ENCODE measurements at places on chromosomes 6 and 20.

DNA sequence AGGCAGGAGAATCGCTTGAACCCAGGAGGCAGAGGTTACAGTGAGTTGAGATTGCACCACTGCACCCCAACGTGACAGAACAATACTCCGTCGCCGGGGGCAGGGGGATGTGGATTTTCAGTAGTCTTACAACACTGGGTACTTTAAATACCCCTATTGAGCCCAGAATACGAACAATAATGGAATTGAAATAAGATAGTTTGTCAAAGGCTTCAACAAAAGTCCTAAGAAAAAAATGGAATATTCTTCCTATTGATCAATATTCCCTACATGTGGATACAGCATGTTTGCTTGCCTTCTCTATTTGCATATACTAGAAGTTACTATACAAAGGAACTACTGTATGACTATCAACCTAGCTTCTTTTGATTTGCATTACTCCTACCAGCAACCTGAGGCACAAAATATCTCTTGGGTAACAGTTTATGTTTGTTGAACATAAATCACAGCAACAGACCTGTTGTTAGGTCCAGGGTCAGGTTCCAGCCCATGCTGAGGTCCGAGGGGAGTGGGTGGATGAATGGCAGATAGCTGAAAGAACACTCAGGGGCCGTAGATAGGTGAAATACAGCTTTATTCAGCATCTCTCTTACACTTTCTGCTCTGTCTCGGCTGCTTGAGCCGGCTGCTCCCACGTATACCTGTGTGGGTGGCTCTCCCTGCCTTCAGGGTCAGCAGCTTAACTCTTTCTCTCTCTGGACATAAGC, 23.8 kb downstream of the MAN1A1 start:
- H3K27me3 ChIP-seq: no peaks in the 10 kb centered on the region
- peak; percentile 65 for DNase-seq
- H3K36me3 ChIP-seq: peaks cover 28% of the 10 kb centered on the region
- peaks cover 100% of the 10 kb centered on the region for H3K4me1 ChIP-seq
- peak overlapping the region; percentile 56 for H3K27ac ChIP-seq
- H3K4me3 ChIP-seq: no peak overlapping the region

- H3K27me3 ChIP-seq: no peaks in the 10 kb centered on the region
- no peaks in the 10 kb centered on the region for H3K36me3 ChIP-seq
- H3K4me1 ChIP-seq: peaks cover 14% of the 10 kb centered on the region
- H3K27ac ChIP-seq: no peak overlapping the region
Observed at GRCh38 chr6:163321717-163322116, 92.8 kb upstream of the QKI start.

- peak overlapping the region; percentile 93 for H3K27ac ChIP-seq
- H3K4me1 ChIP-seq: peaks cover 57% of the 10 kb centered on the region
- peak; percentile 74 for DNase-seq
- no peaks in the 10 kb centered on the region for H3K27me3 ChIP-seq
Observed at GRCh38 chr20:23361119-23361475, 885 bp upstream of the GZF1 start.

DNA sequence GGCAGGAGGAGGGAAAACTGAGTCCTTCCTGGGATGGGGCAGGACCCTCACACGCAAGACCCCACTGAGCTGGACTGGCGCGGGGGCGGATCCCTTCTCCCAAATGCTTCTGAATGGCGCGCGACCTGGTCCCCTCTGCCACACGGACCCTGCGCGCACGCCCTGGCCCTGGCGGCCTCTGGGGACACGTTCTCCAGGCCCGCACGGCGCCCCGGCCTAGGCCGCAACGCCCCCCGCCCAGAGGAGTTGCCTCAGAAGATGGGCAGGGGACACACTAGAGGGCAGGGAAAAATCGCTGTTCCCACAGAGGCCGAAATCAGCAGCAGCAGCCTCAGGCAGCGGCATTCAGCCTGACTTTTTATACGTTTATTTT, 45.2 kb upstream of the OSTM1 start:
- no peak overlapping the region for H3K4me3 ChIP-seq
- no peaks in the 10 kb centered on the region for H3K36me3 ChIP-seq
- H3K27ac ChIP-seq: no peak overlapping the region
- peaks cover 24% of the 10 kb centered on the region for H3K4me1 ChIP-seq
- DNase-seq: no peak

- H3K36me3 ChIP-seq: no peaks in the 10 kb centered on the region
- no peak overlapping the region for H3K4me3 ChIP-seq
- DNase-seq: no peak
- no peak overlapping the region for H3K27ac ChIP-seq
- no peaks in the 10 kb centered on the region for H3K27me3 ChIP-seq
Observed at GRCh38 chr20:10357974-10358373, 76.0 kb downstream of the MKKS start.

DNA sequence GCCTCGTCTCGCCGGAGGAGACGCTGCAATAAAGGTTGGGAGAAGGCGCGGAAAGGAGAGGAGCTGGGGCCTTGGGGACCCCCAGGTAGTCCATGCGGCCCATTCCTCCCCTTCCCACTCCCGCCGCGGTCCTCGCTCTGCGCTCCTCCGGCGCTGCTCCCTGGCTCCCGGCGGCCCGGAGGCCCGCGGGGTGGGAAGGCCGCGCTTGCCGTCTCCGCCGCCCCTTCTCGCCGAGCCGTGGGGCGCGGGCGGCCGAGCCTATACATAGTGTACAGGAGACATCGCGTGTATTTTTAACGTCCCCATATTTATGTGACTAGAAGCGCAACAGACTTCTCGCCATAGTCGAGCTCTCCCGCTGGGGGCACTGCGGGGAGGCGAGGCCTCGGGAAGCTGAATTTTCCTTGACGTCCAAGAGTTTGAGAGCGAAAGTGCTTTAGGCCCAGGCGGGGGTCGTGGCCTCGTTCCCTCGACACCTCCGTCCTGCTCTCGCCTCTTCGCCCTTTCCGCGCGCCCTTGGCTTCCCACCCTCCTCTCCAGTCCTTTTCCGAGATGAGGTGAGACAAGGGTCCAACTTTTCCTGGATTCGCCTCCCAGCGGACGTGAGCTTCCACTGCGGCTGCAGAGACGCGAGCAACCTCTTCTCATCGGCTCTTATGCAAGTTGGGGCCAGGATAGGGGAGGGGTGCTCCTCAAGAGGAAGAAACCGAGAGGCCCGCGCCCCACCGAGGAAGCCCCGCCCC, 29.0 kb downstream of the SLC12A5 start:
- peaks cover 15% of the 10 kb centered on the region for H3K4me1 ChIP-seq
- DNase-seq: no peak
- no peak overlapping the region for H3K4me3 ChIP-seq
- H3K36me3 ChIP-seq: peaks cover 28% of the 10 kb centered on the region
- no peaks in the 10 kb centered on the region for H3K27me3 ChIP-seq
- H3K27ac ChIP-seq: no peak overlapping the region

DNA sequence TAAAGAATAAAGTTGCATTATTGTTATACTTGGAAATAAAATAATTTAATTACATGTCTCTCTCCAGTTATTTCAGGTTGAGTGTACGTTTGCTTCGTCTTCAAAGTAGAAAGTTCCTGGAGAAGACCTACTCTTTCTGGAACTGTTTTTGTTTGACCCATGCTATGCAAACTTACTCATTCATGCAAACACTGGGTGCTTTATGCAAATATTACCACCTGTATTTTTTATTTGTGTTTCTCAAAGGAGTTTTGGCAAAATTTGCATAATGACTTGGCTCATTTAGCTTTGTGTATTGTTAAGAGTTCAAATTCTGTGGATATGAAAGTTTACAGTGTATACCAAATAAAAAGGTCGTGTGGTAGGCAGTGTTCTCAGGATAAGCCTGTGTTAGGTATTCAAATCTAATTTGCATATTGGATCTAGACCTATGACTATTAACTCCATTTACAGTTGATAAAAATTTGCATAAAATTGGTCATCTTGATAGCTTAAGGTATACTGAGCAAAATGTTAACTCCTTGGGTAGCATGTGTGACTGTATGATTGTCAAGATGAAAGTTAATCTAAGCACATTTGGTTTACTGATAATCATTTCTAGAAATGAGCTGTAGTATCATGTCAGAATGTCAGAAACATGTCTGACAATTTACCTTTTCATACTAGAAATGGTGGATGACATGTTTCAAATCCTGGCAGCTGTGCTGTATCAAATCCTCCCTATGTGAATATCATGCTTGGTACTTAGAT, 65.2 kb downstream of the CDKAL1 start:
- H3K36me3 ChIP-seq: peaks cover 1% of the 10 kb centered on the region
- H3K4me1 ChIP-seq: peaks cover 6% of the 10 kb centered on the region

GRCh38 chr6:153334121-153334520, 203.0 kb upstream of the RGS17 start:
- no peaks in the 10 kb centered on the region for H3K36me3 ChIP-seq
- H3K4me1 ChIP-seq: no peaks in the 10 kb centered on the region
- H3K4me3 ChIP-seq: no peak overlapping the region

- H3K27ac ChIP-seq: no peak overlapping the region
- peaks cover 11% of the 10 kb centered on the region for H3K4me1 ChIP-seq
- no peaks in the 10 kb centered on the region for H3K27me3 ChIP-seq
- DNase-seq: no peak
Observed at GRCh38 chr6:115945812-115946211, 114.9 kb downstream of the FRK start.

DNA sequence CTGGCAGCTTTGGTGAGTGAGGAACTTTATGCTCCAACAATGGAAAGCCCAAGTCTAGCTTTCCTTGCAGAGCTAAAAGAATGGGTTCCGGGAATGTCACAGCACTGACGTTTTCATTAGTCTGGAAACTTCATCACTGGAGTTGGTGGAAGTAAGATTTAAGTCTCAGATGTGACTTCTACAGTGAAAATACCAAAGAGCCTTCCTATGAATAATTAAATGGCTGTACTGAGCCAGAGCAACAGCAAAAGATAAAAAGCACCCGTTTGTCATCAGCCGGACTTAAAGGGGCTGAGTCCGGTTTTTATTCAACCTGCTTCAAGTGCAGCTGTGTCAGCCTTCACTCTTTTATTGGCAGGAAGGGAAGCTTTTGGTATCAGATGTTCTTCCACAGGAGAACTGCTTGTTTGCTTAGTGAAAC, 46.5 kb upstream of the SHLD1 start:
- H3K4me1 ChIP-seq: peaks cover 29% of the 10 kb centered on the region
- H3K36me3 ChIP-seq: no peaks in the 10 kb centered on the region
- H3K27me3 ChIP-seq: no peaks in the 10 kb centered on the region
- H3K27ac ChIP-seq: no peak overlapping the region

DNA sequence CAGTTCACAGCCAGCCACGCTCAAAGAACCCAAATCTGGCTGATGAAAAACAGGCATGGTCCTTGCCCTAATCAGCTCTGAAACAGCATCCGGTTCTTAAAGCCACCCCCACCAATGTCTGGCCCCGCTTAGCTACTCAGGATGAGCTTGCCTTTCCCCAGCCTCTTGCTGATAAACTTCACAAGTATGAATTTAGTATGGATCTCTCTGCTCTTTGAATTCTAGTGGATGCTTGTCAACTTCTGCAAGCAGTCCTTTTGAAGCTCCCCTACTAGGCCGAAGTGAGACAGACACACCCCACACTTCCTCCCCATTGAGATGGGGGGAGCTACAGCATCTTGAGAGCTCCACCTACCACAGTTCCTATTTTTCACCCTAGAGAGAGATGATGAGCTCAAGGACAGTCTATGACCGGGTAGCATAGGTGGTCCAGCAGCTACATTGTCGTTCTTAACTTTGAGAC, 36.7 kb downstream of the EBF4 start:
- H3K27ac ChIP-seq: no peak overlapping the region
- H3K36me3 ChIP-seq: no peaks in the 10 kb centered on the region
- H3K4me1 ChIP-seq: no peaks in the 10 kb centered on the region
- peaks cover 26% of the 10 kb centered on the region for H3K27me3 ChIP-seq
- no peak overlapping the region for H3K4me3 ChIP-seq

DNA sequence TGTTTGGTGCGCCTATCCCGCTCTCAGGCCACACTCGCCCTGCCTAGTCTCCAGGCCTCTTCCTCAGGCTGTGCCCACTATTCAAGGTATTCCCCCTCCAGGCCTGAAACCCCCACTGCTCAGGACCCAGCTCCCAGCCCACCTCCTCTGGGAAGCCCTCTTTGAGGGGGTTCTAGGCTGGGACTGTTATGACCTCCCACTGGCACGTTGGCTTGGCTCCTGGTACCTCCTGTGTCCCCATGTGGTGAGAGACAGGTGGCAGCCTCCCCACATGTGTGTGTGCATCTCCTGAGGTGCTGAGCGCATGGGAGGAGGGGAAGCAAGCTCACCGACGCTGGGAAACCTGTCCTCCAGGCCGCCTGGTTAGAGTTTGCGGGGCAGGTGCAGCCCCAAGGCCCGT, 82.5 kb downstream of the EDN3 start:
- no peak overlapping the region for H3K4me3 ChIP-seq
- no peaks in the 10 kb centered on the region for H3K27me3 ChIP-seq
- DNase-seq: no peak
- no peaks in the 10 kb centered on the region for H3K4me1 ChIP-seq
- no peak overlapping the region for H3K27ac ChIP-seq

- no peak for DNase-seq
- no peak overlapping the region for H3K27ac ChIP-seq
- H3K4me1 ChIP-seq: peaks cover 74% of the 10 kb centered on the region
- peaks cover 55% of the 10 kb centered on the region for H3K36me3 ChIP-seq
- H3K4me3 ChIP-seq: peak overlapping the region; percentile 19
Observed at GRCh38 chr20:59028812-59029211, 3.3 kb downstream of the ATP5F1E start.

- H3K27ac ChIP-seq: peak overlapping the region; percentile 98
- H3K27me3 ChIP-seq: no peaks in the 10 kb centered on the region
- DNase-seq: peak; percentile 85
- H3K36me3 ChIP-seq: no peaks in the 10 kb centered on the region
Observed at GRCh38 chr6:143744551-143745165, 66.9 kb downstream of the PHACTR2 start.

- H3K4me1 ChIP-seq: peaks cover 32% of the 10 kb centered on the region
- peaks cover 61% of the 10 kb centered on the region for H3K36me3 ChIP-seq
- H3K4me3 ChIP-seq: no peak overlapping the region
- no peak overlapping the region for H3K27ac ChIP-seq
- no peak for DNase-seq
Observed at GRCh38 chr20:62941792-62942191, 3.8 kb downstream of the GID8 start.

DNA sequence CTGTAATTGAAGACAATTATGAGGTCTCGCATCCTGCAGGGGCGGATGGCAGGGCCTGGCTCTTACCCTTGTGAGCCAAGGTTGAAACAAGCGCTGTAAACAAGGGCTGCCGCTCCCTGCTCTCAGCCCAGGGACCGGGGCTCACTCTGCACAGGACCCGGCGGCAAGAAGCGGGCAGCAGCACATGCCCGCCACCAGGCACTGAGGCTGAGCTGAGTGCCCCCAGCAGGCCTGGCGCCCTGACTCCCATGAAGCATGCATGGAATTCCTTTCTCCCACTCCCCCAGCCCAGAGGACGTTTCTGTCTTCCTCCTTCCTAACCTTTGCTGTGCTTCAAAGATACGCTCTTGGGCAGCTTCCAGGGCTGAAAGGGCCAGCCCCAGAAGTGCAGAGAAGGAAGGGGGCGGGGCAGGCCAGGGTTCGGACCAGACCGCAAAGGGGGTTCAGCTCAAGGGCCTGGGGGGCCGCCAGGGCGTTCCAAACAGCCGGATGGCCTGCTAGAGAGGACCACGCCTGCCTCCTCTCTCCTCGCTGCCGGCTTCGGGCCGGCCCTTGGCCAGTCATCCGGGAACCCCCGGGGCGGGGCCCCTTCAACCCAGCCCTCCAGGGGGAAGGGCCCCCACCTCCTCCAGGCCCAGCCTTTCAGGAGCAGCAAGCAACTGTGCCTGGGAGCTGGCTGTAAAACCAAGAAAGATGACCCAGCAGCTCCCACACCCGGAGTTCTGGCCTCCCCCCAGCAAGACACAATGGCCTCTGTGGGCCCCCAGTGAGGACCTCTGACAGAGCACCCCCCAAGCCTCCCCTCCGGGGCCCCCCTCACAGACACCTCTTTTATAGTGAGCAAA, 109.9 kb downstream of the NOL4L start:
- peak; percentile 86 for DNase-seq
- H3K4me1 ChIP-seq: peaks cover 100% of the 10 kb centered on the region
- peak overlapping the region; percentile 50 for H3K4me3 ChIP-seq
- H3K27ac ChIP-seq: peak overlapping the region; percentile 85
- peaks cover 24% of the 10 kb centered on the region for H3K36me3 ChIP-seq
- no peaks in the 10 kb centered on the region for H3K27me3 ChIP-seq

Measured in HepG2 (cell line).